ENCODE measurements at places on chromosomes 7 and 10.

DNA sequence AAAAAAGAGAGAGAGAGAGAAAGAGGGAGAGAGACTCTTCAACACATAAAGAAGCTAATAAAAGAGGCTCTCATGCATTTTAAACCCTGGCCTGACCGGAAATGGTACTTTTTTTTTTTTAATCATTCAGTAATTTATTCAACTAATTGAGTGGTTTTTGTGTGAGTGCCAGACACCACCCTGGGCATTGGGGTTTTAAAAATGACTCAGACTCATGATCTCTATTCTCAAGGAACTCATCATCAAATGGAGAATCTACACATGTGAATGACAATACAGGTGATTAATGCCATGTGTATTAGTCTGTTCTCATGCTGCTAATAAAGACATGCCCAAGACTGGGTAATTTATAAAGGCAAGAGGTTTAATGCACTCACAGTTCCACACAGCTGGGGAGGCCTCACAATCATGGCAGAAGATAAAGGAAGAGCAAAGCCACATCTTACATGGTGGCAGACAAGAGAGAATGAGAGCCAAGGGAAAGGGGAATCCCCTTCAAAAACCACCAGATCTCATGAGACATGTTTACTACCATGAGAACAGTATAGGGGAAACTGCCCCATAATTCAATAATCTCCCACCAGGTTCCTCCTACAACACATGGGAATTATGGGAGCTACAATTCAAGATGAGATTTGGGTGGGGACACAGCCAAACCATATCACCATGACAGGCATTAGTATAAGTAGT is 158.5 kb upstream of the AUTS2 start:
- DNase-seq, result no peak

GRCh38 chr10:80172896-80173295 is 32.4 kb downstream of the ANXA11 start:
- DNase-seq, result no peak

DNA sequence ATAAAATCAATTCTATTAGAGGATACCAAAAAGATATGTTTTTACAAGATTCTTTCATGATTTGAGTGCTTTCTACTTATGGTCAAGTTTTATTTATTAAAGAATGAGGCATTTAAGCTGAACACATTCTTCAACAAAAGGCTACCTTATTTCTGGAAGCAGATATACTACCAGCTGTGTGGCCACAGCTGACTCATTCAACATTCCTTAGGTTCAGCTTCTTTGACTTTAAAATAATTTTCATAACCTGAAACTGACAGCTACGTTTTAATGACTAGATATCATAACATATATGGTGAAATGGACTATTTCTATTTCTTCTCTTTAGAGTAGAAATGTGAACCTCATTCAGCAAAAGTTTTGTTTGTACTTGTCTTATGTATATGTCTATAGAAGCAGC is 414.2 kb upstream of the SEMA3C start:
- no peak for DNase-seq

DNA sequence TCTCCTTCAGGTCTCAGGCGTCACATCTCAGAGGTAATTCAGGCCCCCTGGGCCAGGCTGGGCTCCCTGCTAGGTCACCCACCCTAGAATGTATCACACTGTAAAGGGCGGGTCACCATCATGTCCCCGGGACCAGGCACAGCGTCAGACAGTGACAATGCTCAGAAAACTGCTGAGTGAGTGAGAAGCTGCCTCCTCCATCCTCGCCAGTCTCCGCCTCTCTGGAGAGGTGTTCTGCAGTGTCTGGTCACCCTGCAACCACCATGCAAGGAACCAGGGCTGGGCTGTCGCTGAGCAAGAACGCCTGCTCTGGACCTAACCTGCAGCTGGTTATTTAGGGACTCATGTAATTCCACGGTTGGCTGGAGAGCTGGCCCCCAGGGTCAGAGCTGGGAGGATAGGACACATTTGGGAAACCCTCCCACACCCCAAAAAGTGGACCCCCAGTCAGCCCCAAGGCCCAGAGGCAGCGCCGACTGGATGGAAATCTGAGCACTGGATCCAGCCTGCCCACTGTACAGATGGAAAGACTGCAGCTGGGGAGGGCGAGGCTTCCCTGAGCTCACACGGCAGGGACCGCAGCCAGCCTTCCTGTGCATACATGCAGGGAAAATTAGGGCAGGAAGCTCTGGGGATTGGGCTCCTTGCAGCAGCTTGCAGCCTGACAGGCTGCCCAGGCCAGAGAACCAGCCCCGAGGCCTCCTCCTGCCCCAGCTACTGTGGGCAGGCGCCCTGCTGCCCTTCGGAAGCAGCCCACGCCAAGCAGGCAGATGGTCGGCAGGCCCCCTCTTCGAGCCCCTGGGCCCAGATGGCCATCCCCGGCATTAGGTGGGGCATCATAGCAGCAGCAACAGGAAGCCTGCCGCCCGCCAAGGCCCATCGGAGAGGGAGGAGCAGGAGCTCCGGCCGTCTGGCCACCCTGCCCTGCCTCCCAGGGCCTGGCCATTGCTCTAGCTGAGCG is 105.4 kb upstream of the ZMIZ1 start:
- no peak for DNase-seq

DNA sequence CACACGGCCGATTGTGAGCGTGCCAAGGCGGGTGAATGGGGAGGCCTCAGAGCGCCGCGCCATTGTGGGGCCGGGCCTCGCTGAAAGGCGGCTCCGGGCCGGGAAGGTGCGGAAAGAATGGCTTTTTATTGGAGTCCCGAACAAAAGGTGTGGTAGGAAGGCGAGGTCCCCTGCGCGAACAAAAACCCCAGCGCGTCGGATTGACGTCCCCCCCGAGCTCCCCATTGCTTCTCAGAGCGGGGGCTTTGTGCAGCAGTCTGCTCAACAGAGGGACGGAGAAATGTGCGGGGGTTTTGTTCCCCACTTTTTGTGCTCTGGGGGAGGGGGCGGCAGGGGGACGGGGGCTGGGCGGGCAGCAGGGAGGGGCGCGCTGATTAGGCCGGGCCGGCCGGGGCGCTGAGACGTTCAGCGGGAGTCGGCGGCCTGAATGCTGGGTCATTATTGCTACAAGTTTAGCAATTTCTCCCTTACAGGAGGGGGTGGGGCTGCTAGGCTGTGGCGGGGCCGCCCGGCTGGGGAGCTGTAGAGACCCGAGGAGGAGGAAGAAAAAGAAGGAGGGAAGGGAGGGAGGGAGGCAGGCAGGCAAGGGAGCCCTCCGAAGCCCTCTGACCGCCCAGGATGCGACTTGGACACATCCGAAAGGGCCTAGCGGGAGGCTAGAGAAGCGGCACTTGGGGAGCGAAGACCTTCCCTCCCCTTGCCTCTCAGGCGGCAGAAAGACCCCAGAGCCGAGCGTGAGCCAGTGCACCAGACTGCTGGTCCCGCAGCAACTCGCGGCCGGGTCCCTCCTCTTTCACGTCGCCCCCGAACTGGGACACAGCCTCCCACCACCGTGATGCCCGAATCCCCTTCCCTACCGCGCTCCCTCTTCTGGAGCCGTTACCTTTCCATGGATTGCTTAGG is 4.6 kb downstream of the NKX2-3 start:
- DNase-seq, result no peak

DNA sequence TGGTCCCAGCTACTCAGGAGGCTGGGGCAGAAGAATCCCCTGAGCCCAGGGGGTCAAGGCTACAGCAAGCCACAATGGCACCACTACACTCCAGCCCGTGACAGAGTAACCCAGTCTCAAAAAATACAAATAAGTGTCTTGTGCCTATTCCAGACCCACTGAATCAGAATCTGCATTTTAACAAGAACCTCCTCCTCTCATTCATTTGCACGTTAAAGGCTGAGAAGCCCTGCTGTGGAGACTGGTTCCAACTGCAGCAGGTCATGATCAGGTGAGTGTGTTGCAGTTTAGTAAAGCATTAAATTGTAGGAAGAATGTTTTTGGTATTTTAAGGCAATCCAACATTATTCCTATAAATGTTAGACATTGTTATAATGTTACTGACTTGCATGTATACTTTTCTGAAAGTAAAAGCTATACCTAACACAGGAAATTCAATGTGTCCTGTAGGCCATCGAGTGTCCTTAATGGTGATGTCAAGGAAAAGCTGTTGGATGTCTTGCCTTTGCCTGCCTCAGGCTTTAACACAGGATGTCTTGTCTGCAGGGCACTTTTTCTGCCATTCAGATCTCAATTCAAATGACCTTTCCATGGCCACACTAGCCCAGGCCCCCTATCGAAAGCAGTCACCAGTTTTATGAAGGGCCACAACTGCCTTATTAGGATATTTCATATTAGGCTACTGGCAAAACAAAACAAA is 30.4 kb downstream of the MKRN1 start:
- no peak for DNase-seq

- DNase-seq, result no peak
Measured at GRCh38 chr10:70699659-70700174, 27.4 kb downstream of the ADAMTS14 start.

GRCh38 chr10:48904861-48905260 is 34.8 kb downstream of the LRRC18 start:
- DNase-seq, result no peak

- no peak for DNase-seq
Measured at GRCh38 chr7:71148098-71148497, 16.2 kb downstream of the GALNT17 start.

GRCh38 chr10:76080451-76080850 is 649.0 kb downstream of the LRMDA start:
- no peak for DNase-seq

GRCh38 chr7:4612939-4613841 is 68.9 kb upstream of the FOXK1 start:
- DNase-seq, result no peak

DNA sequence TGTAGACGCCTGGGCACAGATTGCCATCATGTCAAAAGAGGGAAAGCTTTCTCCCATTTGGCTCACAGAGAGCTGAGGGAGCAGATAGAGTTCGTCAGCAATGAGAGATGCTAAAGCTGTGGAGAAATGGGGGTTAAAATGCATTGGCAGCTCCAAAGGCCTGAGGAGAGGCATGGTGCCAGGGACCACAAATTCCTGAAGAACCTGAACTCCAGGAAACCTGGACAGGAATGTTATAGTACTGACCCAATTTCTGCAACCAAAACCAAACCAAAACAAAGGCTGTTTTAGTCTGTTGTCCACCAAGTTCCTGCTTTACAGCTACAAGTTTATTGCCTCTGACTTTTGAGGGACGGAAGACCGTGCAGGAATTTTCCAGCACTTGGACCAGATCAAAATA is 575.7 kb downstream of the REEP3 start:
- DNase-seq, result no peak

GRCh38 chr7:4025694-4026615 is 656.1 kb upstream of the FOXK1 start:
- no peak for DNase-seq

DNA sequence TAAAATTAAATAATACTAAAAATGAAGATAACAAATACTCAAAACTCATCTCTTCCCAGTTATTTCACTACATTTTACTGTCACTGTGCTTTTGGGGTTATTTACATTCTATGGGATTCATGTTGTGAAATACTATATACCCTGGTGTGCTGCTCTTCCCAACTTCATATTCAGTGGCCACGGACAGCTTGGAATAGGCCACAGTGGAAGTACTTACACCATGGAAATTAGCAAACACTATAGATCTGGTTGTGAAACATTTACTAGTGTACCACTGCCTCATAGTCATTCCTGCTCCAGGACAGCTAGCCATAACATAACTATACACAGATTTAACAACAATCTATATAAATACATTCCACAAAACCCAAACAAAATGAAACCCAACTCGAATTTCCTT is 21.2 kb upstream of the KDM7A start:
- no peak for DNase-seq

DNA sequence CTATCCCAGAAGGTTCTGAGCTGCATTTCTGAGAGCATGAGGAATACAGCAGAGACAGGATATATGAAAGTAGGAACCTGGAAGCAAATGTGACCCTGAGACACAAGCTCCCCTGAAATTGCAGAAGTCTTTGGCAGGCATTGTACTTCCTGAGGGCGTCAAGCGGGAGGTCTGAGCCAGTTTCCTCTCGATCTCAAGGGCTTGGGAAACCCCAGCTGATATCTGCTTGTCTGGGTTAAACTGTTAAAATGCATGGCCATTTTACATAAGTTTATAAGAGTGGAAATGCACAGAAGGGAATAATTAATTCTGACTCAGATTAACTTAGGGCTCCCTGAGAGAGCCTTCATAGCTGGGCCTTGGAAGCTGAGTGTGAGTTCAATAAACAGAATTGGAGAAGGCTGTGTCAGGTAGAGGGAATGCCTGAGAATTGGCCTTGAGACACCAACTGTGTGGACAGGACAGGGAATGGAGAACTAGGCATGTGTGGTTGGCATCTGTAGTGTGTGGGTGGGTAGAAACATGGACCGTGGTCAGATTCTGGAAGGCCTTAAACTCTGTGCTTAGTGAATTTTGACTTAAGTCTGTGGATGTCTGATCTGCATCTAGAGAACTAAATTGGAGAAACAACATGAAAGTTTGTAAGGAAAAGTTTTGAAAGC is 53.3 kb downstream of the WIPF3 start:
- DNase-seq, result no peak

GRCh38 chr10:50883629-50884028 is 1.8 kb downstream of the A1CF start:
- DNase-seq, result no peak

DNA sequence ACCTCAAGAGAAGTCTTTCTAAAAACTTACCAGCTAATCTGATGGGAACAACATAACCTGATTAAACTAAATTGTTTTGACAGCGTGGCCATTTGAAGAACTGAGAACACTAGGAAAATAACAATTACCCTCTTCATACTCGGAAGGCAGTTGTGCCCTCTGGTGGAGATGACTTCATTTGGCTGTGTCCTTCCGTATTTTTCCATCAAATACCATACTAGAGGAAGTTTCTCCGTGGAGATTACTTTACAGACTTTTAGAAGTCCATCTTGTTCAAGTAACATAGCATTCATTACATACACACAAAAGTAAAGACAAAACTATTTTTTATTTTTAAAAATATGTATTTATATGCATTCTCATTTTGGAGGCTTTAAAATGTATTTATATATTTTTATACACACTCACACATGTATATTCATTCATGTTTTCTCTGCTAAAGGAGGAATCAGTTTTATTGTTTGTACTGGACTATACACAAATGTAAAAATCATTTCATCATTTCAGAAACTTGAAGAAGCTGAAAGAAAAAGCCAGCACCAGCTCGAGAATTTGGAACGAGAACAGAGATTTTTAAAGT is 25.2 kb downstream of the SMNDC1 start:
- DNase-seq, result no peak

GRCh38 chr7:32158751-32159745 is 88.8 kb upstream of the PDE1C start:
- DNase-seq, result no peak

DNA sequence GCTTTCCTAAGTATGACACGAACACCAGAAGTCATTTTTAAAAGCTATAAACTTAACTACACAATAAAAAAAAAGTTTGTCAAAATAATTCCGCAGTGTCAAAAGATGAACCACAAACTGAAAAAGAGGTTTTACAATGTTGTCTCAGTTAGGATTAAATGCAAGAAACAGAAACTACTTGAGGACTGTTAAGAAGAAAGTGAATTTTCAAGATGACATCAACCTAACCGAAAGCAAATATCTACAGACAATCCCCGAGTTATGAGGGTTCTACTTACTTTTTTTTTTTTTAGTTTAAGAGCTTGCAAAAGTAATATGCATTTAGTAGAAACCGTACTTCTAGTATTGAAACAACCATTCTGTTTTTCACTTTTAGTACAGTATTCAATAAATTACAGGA is 62.3 kb downstream of the TFPI2 start:
- no peak for DNase-seq

GRCh38 chr7:105130580-105130979 is 116.6 kb downstream of the KMT2E start:
- no peak for DNase-seq

- no peak for DNase-seq
Measured at GRCh38 chr7:97016381-97017191, 8.0 kb downstream of the DLX5 start.
